Stimulated activated CD4-positive, alpha-beta T cell treated with anti-CD3 and anti-CD28 coated beads, Interleukin-4, amount 100 ng/mL, for 4 hours (primary cell): ENCODE measurements at places on chromosomes 3 and 15.

GRCh38 chr3:10193692-10194327, 29.1 kb downstream of the IRAK2 start:
- no peak for DNase-seq

DNA sequence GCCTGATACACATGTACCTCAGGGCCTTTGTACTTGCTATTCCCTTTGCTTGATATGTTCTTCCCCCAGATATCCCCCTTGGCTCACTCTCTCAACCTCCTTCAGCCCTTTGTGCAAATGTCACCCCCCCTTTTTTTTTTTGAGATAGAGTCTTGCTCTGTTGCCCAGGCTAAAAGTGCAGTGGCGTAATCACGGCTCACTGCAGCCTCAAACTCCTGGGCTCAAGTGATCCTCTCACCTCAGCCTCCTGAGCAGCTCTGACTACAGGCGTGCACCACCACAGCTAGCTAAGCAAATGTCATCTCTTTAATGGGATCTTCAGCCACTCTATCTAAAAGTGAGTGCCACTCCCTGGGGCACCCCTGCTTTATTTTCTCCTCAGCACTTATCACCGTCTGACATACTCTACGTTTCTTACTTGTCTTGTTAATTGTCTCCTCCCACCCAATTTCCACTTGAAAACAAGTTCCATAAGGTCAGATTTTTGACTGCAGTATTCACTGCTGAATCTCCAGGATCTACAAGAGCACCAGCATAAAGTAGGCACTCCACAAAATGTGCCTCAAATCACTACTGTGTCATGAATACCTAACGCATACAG, 14.6 kb downstream of the IP6K2 start:
- DNase-seq = no peak

DNA sequence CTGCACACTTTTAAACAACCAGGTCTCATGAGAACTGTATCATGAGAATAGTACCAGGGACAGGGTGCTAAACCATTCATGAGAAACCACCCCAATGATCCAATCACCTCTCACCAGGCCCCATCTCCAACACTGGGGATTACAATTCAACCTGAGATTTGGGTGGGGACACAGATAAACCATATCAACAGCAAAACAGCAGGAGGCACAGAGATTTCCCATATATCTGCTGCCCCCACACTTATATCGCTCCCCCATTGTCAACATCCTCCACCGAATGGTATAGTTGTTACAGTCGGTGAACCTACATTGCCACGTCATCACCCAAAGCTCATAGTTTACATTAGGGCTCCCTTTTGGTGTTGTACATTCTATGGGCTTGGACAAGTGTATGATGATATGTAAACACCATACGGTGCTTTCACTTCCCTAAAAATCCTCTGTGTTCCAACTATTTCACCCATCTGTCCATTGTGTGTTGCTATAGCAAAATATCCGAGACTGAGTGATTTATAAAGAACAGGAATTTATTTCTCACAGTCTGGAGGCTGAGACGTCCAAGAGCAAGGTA, 224.8 kb downstream of the FAM43A start:
- no peak for DNase-seq

- no peak for DNase-seq
Observed at GRCh38 chr3:117408811-117409210, 699.2 kb downstream of the TUSC7 start.

GRCh38 chr3:39114456-39114855, 7.0 kb downstream of the TTC21A start:
- DNase-seq = no peak

DNA sequence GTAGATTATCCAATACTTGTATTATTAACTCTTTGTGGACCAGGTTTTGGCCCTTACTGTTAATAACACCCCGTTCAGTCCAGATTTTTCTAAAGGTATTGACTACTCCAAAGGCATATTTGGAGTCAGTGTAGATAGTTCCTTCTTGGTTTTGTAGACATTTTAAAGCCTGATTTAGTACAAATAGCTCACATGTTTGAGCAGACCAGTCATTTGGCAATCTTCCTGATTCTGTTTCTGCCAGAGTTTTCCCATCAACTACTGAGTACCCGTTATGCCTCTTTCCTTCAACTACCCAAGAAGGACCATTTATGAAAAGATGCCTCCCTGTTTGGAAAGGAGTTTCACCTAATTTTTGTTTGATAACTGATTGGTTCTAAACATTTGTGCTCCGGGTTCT, 82.0 kb downstream of the CHCHD4 start:
- no peak for DNase-seq
